ENCODE measurements at places on chromosomes 5 and 9.

GRCh38 chr9:120186276-120186675, 393.7 kb downstream of the CDK5RAP2 start:
- no peak for DNase-seq

DNA sequence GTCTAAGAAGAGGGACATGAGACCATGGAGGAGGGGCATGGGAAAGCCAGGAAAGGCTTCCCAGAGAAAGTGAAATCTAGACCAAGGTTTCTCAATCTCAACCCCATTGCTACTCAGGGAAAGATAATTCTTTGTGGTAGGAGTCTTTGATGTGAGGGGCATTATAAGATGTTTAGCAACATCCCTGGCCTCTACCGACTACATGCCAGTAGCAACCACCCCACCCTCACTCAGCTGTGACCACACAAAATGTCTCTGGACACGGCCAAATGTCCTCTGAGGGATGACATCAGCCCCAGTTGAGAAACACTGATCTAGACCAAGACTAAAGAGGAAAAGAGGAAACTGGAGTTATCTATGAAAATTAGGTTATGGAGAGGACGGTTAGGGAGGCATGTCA, 298.5 kb upstream of the KIF2A start:
- DNase-seq: no peak

DNA sequence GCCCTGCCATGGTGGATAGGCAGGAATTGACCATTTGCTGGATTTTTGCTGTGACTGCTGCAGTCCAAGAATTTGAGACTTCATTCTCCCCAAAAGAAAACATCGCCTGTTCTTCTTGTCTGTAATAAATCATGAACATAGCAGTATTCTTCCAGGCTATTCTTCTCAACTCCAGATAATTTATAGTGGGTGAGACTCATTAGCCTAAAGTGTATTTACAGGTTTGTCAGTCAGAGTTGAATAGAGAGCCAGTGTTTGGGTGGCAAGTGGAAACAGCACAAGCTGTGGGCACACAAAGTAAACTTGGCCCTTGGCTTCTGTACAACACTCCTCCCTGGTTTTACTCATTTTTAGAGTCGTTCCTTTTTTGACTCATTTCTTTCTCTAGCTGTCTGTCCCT, 128.2 kb upstream of the VCAN start:
- no peak for DNase-seq

GRCh38 chr5:168843277-168844015, 264.3 kb upstream of the PANK3 start:
- DNase-seq: no peak

DNA sequence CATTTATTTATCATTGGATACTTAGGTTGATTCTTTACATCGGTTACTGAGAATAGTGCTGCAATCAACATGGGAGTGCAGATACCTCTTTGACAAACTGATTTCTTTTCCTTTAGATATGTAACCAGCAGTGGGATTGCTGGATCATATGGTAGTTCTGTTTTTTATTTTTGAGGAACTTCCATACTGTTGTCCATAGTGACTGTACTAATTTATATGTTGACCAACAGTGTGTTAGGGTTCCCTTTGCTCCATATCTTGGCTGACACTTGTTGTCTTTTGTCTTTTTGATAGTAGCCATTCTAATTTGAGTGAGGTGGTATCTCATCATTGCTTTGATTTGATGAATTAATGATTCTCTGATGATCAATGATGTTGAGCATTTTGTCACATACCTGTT, 137.3 kb upstream of the PITX1 start:
- DNase-seq: no peak

DNA sequence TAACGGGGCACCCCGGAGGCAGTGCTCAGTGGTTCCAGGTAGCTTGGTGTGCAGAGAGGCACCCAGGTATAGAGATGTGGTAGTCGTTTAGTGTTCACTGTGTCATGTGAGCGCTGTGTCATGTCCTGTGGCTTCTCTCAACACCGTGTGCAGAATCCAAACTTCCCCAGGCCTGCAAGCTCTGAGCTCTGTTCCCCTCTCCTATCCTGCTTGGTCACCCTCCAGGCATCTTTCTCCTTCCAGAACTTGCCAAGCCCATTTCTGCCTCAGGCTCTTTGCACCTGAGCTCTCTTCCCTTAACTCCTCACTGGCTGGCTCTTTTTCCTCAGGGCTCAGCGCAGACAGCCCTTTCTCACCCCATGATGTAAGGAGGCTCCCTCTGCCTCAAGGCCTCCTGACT, 64.8 kb downstream of the CARTPT start:
- DNase-seq: peak; percentile 11

GRCh38 chr9:715300-715699, 126.2 kb upstream of the DMRT1 start:
- DNase-seq: no peak
